ENCODE measurements at places on chromosomes 16 and 17.
A peak's percentile ranks its signal among the peaks of the same experiment; 100 is the strongest.

- no peak for DNase-seq
These were observed 16.6 kb downstream of the KIAA0753 start for GRCh38 chr17:6623941-6624340.

- no peak for DNase-seq
These were observed 1.7 kb downstream of the KSR1 start for GRCh38 chr17:27457731-27458523.

GRCh38 chr16:75931970-75932369, 205.7 kb upstream of the CPHXL start:
- no peak for DNase-seq

DNA sequence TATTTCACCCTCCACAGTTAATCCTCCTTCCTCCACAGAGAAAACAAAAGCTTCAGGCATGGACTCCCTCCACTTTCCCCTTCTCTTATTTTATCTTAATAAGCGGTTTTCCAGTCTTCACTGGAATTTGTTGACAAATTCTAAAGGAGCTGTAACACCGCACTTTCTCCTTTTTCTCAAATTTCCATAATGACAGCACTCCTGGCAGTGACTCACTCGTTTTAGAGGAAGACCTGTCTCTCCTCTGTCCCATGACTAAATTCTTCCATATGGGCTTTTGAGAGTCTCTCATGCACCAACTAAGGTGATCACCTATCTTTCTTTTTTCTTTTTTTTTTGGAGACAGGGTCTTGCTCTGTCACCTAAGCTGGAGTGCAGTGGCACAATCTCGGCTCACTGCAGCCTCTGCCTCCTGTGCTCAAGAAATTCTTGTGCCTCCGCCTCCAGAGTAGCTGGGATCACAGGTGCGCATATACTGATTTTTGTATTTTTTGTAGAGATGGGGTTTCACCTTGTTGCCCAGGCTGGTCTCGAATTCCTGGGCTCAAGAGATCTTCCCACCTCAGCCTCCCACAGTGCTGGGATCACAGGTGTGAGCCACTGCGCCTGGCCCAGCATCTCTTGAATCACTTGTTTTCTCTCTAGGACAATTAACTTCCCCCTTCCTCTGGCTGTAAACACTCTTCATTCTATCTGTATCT, 7.7 kb downstream of the ITGAM start:
- peak; percentile 25 for DNase-seq

DNA sequence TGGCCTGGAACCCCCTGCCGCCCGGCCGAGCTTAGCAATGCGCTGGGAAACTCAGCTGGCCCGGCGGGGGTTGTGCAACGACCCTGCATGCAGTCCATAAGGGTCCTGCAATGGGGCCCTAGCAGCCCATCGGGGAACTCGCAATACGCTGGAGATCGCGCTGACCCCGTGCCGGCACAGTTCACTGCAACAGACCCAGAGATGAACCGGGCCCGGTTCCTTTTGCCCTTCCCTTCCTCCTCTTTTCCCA, 375 bp downstream of the SLC25A11 start:
- no peak for DNase-seq

DNA sequence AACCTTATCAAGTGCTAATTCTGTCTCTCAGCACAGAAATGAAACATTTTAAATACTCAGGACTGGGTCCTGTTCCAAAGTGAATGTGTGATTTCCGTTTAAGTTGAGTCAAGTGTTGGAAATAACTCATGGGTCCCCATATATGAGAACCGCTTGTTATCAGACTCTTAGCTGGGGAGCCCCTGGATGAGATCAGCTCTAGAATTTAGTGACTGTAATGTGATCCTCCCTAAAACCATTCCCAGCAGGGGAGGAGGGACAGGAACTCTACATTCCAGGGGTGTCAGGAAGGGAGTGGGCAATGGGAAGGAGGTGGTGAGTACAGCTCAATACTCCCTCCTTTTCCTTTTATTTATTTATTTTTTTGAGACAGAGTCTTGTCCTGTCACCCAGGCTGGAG, 37.5 kb downstream of the OTOA start:
- no peak for DNase-seq

DNA sequence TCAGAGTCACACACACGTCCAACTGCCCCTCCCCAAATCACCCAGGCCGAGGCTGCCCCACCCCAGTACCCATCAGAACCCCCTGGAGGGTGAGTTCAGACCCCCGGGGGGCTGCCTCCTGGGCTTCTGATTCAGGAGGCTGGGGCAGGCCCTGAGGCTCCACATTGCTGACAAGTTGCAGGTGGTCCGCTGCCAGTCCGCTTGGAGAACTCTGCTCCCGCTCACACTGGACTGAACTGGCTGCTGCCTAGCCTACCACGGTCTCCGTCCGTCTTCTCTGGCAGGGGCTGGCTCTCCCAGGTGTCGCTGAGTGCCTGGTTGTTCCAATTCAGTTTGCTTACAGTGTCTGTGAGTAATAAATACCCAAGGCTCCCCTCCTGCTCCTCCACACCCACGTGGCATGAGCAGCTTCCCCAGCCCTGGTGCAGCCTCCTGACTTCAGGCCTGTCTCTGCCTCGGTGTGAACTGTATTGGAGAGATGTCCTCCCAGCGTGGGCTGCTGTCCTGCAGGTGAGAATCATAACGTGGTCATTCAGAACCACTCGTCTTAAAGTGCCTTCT, 163.4 kb downstream of the LAT start:
- no peak for DNase-seq

- no peak for DNase-seq
These were observed 28.5 kb upstream of the MAF start for GRCh38 chr16:79628988-79629387.

- DNase-seq, result peak; percentile 69
These were observed 26.2 kb upstream of the PMFBP1 start for GRCh38 chr16:72198021-72198711.

GRCh38 chr17:64157669-64158180, 27.8 kb upstream of the ERN1 start:
- DNase-seq, result no peak

GRCh38 chr16:1014771-1015495, 33.4 kb downstream of the SOX8 start:
- DNase-seq, result no peak

GRCh38 chr17:63023049-63023448, 57.0 kb downstream of the TANC2 start:
- DNase-seq, result no peak

DNA sequence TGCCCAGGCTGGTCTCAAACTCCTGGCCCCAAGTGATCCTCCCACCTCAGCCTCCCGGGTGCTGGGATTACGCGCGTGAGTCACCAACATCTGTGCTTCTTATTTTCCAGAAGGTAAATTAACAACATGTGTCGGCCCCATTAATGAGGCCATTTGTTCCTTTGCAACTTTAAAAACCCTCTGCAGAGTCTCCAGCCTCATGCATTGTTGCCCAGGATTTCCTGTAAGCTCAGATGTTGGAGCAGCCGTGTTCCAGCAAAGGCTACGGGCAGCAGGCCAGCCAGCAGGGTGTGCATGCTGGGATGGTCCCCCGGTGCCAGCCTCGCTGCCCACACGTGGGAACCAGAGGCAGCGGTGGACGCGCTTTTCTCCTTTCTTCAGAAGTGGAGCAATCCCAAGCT, 19.1 kb upstream of the HEXD start:
- DNase-seq, result peak; percentile 25

DNA sequence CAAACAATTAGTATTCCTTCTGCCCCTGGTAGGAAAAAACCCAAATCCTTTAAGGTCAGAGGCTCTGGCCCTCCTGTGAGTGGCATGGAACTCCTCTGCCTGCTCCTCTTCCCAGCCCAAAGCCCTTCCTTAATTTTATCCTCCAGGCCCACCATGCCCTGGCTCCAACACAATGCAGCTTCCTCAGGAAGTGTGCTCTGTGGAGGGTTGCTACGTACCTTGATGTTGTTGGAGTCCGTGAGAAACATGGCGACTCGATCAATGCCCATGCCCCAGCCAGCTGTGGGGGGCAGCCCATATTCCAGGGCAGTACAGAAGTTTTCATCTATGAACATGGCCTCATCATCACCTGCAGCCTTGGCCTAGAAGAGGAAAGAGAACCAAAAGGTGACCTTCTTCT, 5.3 kb upstream of the ADAT1 start:
- no peak for DNase-seq

GRCh38 chr17:55413825-55414489, 7.7 kb downstream of the MMD start:
- DNase-seq, result no peak

DNA sequence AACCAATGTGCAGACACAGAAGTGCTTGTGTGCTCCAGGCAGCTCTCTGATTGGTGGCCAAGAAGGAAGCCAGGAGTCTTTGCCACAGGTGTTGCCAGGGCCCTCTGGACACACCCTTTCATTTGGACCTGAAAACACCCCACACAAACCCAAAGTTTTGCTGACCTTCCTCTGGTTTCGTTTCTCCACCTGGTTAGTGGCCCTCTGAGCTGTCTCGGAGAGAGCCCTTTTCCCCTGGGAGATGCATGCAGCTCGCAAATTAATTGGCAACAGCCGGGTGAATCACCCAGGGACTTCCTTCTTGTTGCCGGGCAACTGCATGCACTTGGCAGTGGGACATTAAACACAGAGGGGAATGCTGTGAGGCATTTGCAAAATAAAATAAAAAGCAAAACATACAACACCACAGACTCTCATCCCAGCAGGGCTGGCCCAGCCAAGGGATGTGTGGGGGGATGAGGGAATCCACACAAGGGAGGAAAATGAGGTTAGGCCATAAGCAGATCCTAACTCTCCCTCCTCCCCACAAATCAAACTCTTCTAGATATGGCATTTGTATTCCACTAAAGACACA, 286.6 kb downstream of the SOX9 start:
- DNase-seq, result peak; percentile 97

DNA sequence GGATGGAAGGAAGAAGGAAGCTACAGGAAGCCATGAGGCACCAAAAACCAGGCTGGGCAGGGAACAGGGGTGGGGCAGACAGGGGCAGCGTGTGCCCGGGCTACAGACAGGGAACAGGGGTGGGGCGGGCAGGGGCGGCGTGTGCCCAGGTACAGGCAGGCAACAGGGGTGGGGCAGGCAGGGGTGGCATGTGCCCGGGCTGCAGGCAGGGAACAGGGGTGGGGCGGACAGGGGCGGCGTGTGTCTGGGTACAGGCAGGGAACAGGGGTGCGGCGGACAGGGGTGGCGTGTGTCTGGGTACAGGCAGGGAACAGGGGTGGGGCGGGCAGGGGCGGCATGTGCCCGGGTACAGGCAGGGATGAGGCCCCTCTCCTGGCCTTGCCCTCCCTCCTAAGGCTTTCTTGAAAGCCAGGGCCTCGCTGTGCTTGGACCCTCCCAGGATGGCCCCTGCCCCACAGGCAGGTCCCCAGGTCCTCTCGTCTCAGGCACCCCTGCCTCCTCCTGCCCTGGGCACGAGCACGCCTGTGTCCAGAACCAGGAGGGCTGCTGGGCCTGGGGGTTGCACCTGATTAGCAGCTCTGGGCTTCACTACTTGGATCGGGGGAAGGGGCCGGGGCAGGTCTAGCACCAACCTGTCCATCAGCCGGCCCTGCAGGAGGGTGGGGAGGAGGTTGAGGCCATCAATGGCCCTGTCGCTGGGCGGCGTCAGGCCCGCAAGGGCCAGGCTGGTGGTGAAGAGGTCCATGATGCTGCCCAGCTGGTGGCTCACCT, 14.5 kb upstream of the APRT start:
- DNase-seq, result no peak

DNA sequence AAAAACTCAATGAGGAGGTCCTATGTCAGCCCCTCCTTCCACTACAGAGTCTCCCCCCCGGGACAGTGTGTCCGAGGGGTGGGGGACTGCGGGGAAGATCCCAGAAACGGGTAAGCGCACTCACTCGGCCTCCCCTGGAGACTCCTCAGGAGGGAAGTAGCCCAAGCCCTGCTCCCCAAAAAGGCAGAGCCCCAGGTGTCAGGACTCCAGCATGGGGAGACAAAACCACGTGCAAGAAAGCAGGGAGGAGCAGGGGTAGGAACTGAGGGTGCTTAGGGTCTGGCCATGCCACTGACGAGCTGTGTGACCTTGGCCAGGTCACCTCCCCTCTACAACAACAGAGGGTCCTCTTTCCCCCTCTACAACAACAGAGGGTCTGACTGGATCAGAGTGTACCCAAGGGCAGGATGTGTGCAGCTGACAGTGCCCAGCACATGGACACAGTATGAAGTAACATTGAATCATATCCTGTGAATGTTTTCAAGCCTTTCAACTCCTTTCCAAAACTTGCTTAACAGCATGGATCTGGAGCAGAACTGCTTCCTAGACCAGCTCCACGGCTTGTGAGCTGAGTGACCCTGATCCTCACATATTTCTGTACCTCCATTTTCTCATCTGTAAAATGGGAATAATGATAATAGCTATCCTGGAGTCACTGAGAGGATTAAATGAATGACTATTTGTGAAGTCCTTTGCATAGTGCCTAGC, 2.1 kb upstream of the NAGS start:
- peak; percentile 30 for DNase-seq

GRCh38 chr17:32742681-32743538, 134.0 kb downstream of the MYO1D start:
- no peak for DNase-seq

DNA sequence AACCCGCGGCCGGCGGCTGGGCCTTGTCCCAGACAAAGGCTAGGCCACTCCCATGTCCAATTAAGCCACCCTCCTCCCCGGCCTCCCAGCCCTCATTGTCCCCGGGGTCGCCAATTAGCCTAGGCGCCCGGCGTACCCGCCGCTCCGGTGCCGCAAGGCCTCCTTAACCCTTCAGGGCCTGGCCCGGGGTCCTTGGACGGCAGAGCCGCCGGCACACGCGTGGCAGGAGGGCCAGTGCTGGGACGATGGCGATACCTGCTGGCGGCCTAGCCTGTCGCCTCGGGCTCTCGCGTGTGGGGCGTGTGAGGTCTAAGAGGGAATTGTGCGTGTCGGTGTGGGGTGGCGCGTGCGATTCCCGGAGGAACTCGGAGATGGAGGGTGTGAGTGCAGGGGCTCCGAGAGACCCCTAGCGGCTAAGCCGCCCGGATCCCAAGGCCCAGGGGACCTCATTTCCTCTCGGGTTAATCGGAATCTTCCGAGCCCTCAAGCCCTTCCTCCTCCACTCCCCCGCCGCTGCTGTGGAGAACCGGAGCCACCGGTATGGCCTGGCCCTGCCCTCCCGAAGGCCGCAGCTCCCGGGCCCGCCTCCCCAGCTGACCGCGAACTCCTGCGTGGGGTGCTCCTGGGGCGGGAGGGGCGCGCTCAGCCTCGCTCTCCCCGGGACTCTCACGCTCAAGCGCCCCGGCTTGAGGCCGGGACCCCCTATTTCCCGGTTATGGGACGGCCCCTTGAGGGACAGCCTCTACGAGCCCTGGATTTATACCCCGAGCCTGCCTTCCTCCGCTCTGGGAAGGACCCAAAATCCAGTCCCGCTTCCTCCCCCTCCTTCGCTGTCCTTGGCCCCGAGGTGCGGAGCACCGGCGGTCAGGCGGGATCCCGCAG, 11.9 kb downstream of the TBX2 start:
- DNase-seq, result peak; percentile 61
